NCI-H2081 (cell line): ENCODE measurements at places on chromosomes 6 and 20.

DNA sequence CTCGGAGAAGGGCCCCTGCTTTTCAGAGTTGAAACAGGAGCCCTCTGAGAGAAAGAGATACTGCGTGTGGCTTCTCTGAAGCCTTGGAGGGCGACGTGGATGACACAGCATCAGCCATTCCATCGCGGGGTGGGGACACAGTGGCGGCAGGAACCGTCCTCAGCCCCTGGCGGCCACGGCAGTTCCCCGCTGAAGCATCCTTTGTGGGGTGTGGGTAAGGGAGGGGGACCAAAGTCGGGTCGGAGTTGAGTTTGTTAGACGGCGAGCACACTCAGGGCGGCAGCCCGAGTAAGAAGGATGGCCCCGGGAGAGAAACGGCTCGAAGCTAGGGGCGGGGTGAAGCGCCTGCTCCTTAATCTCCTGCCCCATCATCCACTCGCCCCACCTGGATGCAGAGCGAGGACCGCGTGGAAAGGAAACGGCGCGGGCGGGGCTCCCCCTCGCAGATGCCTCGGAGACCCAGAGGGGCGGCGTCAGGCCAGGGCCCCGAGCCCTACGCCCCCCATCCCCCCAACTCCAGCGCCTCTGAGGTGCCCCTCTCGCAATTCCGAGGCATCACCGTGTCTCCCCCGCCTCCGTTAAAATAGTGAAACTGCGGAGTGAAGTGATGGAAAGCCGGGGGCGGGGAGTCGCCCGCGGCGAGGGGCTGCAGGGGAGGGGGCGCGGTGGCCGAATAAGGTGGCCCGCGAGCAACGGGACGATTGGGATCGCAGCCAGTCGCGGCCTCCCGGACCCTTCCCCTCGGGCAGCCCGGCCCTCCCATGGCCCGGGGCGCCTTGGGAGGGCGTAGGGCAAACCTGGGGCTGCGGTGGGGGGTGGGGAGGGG, 796 bp upstream of the RREB1 start:
- no peak for DNase-seq

- DNase-seq, result no peak
These were observed 150.4 kb downstream of the BTBD3 start for GRCh38 chr20:12068121-12068520.

DNA sequence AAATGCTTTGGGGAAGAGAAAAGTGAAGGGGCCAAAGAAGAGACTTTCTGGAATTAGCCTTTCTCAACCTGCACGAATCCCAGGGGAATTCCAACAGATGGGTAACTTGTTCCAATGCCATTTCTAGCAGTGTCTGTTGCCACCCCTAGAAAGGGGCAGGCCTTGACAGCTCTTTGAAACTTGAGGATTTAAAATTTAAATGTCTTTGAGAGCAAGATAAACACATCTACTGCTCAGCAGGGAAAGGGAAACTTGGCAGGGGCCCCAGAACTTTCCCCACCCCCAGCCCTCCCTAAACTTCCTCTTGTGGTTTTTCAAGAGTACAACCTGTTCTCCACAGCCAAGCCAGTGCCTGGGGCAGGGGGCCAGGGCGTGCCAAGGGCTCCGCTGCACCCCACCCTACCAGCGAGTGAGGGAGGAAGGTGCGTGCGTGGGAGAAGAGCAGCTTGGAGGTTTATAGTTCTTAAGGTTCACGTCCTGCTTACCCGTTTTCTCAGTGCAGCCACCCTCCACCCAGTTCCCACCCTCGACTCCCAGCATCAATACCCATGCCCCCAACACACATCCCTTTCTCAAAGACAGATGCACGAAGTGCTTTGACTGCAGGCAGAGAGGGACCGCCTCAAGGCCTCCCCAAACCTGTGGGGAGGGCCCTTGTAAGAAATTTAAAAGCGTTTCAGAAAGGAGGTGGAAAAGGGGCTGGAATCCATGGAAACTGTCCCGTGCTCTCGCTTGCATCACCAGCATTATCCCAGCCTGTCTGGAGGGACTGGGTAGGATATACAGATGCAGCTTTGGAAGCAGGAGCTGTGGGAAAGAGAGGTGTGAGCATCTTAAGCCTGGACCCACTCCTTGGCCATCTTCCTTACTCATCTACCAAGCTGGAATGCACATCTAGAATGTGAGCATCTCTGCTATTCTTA, 4.5 kb upstream of the TAF8 start:
- DNase-seq, result peak; percentile 40

DNA sequence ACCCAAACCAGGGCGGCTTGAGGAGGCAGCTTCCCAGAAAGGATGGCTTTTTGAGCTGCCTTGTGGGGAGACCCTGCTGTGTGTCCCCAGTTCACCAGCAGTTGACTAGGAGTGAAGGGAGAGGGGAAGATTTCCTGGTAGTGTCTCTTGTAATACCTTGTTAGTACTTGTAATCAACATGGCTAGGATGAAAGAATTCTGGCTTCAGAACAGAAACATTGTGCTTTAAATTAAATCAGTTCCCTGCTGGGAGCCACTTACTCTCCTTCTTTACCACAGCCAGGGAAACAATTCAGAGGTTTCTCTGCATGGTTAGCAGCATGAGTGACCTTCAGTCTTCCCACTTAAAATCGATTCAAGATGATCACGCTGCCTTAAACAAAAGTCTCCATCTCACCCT, 525.4 kb upstream of the ID4 start:
- no peak for DNase-seq

DNA sequence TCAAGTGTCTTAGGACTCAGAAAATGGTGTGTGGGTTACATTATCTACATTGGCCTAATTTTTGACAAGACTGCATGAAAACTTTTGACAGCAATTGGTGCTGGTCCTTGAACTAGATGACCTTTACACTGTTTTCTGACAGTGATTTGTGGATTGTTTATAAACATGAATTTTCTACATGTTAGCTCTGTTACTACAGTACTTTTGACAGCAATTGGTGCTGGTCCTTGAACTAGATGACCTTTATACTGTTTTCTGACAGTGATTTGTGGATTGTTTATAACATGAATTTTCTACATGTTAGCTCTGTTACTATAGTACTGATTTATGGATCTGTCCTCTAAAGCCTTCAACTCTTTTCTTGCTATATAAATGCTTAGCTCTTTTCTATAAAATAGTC, 16.7 kb downstream of the KCTD20 start:
- no peak for DNase-seq

DNA sequence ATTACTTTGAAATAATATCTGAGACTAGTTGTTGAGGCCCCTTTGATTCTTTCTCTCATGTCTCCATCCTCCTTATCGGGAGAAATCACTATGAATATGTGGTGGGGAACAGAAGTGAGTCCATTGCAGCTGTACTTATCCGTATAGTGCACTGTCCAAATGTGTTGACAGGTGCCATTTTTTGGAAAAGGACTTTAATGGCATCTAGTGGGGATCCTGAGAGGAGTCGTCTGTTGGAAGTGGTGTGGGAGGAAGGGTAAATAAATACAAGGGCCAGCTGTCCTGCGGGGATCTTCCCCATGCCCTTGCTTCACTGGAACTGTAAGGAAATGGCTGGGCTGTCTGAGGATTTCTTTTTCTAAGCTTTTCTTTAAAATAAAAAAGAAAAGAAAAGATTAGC, 19.4 kb downstream of the TPX2 start:
- DNase-seq, result no peak

DNA sequence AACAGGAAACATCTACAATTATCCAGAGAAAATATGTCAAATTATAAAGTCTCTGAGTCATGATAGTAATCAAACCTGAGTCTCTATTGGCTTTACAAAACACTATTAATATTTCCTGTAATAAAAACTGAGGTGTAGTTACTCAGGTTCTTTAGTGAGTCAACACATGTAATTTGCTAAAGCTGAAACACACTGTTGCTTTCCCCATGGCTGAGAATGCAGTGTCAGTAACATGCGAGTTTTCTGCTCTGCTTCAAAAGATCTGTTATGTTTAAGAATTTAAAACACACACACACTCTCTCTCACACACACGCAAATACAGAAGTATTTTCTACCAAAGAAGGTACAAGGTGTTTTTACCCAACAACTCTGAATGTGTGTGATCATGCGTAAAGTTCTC, 38.6 kb downstream of the ATXN1 start:
- no peak for DNase-seq

GRCh38 chr6:6479785-6480184, 108.7 kb upstream of the LY86 start:
- no peak for DNase-seq

DNA sequence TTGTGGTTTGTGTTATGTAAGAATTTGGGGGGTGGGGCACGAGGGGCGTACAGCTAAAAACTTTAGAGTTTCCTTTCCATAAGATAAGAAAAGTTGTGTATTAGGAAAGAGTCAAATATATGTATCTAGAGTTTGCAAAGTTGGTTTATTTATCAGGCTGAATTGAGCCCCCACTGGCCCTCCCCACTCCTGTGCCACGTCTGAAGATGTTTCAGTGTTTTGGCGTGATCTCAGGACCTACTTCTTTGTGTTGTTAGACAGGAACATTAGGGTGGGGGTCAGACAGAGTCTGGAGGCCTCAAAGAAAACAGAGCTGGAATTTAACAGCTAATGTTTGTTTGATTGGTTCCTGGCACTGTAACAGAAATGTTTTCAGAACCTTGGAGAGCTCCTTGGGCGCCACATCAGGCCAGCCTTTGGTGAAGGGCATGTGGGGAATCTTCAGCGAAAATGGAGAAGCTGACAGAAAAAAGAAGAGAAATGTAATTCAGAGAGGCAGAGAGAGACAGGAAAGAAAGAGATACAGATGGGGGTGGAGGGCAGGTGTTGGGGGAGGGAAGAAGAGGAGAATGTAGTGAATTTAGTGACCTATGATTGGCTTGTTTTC, 674 bp downstream of the NRSN1 start:
- DNase-seq, result no peak

DNA sequence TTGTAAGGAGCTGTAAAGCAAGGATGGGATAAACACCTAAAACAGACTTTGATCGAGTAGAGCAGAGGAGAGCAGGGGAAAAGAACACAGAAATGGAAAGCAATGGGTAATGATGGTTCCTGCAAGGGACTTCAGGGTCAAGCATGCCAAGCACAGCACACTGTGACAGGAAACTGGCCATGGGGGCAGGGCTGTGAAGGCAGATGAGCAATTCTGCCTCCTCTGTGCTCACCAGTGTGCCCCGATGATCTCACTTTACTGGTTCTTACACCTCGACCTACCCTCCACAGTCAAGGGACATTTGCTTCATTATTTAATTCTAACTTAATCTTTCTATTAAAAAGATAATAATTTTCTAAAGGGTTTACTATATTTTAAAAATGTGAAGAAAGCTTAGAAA, 21.6 kb upstream of the MYB start:
- DNase-seq, result no peak

GRCh38 chr20:43953919-43954592, 39.4 kb downstream of the TOX2 start:
- no peak for DNase-seq

DNA sequence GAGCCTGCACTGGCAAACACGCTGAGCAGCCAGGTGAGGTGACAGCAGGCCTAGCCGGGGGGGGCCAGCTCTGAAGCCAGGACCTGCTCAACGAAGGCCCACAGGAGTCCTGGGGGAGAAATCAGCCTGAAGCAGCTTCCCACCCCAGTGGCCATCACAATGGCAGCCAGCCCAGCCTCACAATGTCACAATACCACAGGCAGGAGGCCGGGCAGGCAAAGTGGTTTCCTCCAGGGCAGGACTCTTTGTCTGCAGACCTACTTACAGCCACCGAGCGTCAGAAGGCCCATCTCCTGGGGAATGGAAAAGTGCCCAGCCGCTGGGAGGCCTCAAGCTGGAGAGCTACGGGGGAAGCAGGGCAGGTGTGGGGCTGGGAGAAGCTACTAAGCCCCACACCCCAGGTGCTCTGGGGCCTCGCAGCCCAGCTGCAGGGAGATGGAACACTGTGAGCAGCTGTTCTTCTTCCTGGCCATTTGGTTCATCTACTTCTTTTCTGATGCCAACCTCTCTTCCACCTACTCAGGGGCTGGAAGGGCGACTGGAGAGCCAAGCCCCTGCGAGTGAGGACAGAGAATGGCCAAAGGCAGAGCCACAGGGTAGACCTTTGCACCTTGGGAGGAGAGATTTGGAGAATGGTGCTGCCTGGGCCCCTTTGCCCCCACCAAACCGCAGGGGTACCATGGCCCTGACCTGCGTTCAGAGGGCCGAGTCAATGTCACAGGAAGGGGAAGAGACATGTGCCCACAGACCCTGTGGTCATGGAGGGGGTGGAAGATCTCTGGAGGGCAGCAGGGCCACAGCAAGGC, 22.3 kb upstream of the AVP start:
- peak; percentile 81 for DNase-seq

- DNase-seq, result no peak
These were observed 44.2 kb upstream of the SCRT2 start for GRCh38 chr20:719816-720215.

- no peak for DNase-seq
These were observed 18.1 kb upstream of the ATRN start for GRCh38 chr20:3452690-3453089.

GRCh38 chr6:145087034-145087433, 648.3 kb downstream of the EPM2A start:
- DNase-seq, result no peak

DNA sequence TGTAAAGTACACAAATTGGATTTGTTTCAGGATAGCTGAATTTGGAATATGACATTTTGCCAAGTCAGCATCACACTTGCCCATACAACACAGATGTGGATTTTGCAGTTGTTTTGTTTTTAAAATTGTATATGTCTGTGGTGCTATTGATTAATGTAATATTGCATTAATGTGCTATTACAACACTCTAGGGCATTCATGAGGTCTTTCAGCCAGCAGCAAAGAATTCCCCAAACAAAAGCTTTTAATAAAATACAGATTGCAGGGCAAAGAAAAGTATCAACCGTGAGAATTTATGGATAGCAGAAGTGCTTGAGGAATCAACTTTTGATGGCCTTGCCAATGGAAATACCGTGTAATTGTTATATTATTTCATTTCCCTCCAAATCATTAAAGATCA, 144.9 kb downstream of the AIG1 start:
- DNase-seq, result no peak

DNA sequence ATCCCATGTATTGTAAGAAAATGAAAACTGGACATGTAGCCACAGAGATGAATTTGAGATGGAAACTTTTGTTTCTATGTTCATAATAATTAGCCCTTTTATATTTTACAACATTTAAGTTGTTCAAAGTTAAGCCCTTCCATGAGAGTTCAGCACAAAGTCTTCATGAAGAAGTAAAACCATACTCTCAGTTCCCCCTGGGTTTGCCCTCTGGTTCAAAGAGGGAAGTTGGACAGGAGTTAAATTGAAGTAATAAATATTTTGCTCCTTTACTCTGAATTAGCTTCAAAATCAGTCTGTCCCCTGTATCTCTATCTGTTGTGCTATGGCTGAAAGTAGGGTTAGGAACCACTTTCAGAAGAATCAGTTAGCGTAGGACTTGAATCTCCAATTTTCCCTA, 31.1 kb downstream of the PHACTR2 start:
- no peak for DNase-seq

- DNase-seq, result no peak
These were observed 29.5 kb upstream of the ARID1B start for GRCh38 chr6:156747715-156748114.

- peak; percentile 11 for DNase-seq
These were observed 87.3 kb downstream of the PPP1R14C start for GRCh38 chr6:150230164-150230561.
